ENCODE measurements at places on chromosomes 7 and 10.

DNA sequence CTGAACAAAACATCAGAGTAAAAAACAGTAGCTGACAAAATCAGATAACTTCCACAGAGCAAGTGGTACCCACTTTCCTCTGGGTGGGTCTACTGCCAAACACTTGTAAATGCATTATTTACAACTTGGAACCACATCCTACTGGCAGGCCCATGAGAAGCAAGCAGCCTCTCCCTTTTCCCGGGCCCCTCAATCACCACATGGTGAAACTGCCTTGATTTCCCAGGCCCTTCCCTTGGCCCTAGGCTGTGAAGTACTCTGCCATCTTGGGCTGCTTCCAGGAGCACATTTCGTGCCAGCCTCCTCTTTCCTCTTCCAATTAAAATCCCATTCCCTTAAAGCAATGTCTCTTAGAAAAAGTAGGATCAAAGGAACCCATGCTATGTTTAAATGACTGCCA, 71.4 kb downstream of the CUZD1 start:
- DNase-seq: no peak

- DNase-seq: no peak
These were observed 200.7 kb upstream of the NPSR1 start for GRCh38 chr7:34457329-34457728.

DNA sequence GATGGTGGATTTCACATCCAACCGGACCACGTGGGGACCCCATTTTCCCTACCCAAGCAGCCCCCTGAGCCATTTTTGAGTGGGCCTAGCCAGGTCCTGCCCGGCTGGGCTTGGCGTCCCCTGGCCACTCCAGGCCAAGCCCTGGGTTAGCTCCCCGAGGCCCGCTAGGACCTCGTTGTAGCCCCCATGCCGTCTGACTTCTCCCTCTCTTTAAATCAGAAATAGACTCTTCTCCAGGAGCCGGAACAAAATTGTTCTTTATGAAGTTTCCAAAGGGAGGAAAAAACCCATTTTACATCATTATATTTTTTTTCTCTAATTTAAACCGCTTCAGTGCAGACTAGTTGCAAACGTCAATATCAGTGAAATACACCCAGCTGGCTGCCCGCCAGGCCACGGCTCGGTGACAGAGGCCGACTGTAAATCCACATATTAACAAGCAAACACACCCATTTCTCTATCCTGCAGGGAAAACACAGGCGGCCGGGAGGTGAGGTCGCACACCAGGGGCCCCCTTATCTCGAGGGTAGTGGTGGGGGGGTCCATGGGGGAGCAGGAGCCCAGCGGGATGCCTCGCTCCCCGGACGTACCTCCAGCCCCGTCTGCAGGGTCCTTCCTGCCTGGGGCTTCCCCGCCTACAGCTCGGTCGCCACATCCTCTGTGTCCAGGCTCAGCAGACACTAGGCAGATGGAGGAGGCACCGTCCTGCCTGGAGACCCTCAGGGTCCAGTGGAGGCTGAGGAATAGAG, 72.7 kb downstream of the ELFN1 start:
- peak; percentile 52 for DNase-seq

- DNase-seq: no peak
These were observed 4.9 kb downstream of the IFIT1B start for GRCh38 chr10:89382757-89383156.

DNA sequence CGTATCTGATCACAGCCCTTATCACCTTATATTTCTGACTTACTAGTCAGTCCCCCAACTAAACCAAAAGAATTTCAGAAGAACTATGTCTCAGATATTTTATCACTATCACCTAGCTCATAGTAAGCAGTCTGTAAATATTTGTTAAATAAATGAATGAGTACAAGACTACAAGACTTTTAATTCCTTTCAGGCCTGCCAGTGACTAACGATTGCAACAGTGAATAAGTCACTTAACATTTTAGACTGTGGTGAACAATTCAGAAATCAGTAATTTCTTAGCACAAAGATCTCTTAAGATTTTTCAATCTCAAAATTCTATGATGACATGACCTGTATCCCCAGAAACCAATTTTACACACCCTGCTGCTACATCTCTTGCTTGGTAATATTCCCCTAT, 162.2 kb downstream of the IMMP2L start:
- DNase-seq: no peak

DNA sequence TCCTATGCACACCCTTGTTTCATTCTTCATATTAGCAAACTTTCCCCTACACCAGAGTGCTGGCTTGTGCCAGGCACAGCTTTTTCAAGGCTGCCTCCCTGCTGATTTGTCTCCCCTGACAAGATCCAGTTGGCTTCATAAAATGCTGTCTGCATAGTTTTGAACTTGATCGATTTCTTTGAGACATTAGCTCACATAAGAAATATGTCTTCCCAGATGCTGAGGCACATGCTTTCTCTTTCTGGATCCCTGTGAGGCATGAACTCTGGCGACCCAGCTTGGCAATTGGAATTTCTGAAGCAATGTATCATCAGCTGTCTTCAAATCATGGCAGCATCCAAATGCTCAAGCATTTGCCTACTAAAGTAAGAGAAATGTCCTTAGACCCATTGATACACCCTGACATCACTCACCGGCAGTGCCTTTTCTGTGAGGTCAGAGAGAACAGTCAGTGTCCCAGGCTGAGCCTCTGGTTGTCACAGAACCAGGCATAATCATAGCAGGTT, 616.4 kb upstream of the GHITM start:
- no peak for DNase-seq

- no peak for DNase-seq
These were observed 145.9 kb downstream of the GFRA1 start for GRCh38 chr10:116126954-116127695.
